ENCODE measurements at places on chromosomes 16 and 17. TPM values are rescaled to one million over a fixed set of nuclear protein-coding genes. Genes with fewer than 3 reads are reported as not detected.

The SPATA32 gene
- not detected for total RNA-seq

The ABCA6 gene
- total RNA-seq = 1.6 TPM

The RGS11 gene
- 18.2 TPM for total RNA-seq

DNA sequence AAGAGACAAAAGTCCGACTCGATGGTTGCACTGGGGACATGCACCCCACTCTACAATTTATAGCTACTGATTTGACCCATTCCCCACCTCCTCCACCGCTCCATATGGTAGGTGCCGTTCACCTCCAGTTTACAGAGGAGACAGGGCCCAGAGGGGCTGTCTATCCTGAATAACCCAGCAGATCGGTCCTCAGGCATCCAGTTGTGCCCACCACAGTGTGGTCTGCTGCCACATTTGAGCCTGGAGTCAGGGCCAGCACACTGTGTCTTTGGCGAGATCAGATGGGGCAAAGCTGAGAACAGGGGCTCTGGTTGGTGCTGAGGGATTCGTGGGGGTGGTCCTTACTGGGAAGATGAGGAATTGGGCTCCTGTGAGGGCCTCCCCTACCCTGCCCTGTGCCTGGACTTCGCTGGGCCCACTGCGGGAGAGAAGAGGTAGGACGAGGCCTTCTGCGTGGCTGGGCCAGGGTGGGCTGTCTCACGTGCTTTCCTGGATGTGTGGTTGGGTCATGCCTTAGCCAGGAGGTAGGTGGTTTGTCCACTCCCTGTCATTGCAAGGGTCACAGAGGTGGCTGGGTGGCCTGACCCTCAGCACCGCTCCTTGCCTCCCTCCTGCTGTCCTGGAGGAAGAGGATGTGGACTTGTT lies 2.8 kb downstream of the ADCY7 start:
- DNase-seq = no peak

GRCh38 chr16:4410335-4411075 lies 5.9 kb downstream of the CORO7 start:
- no peak for DNase-seq

GRCh38 chr16:86215233-86215978 lies 294.9 kb upstream of the FOXF1 start:
- DNase-seq = no peak

DNA sequence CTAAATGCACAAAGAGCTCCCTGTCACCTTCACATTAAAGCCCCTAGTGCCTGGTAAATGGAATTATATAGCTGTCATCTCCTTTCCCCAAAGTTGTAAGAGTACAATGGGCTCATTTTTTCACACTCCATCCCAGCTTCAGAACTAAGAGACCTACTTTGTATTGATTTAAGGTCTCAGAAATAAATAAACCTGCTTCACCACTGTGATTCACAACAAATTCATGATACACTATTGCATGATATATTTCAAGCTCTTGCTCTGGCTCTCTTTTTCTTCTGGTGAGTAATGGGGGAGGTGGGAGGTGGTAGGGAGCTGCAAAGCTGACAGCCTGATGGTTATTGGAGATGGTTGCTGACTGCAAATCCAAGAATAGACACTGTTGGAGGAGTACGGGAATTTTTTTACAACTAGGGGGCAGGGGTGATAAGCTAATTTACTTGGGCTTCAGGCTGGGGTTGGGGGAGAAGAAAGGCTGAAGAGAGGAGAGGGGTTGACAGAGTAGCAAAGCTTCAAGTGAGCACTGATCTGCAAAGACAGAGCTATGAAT lies 189.9 kb downstream of the AATF start:
- DNase-seq = no peak

- DNase-seq = no peak
Observed at GRCh38 chr17:29726715-29727252, 104.1 kb upstream of the CORO6 start.

DNA sequence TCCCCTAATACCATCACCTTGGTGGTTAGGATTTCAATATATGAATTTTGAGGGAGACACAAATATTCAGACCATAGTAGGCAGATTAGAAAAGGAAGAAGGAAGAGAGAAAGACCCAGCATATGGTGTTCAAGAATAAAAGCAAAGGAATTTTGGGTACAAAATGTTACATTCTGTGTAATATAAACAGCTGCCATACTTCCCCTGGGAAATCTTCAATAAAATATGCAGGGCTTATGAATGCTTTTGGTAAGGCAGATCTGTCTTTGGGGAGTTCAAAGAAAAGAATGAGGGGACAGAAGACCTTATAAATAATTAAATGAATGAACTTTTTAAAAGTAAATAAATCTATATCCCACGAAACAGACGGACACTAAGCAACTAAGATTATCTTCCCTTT lies 91.9 kb downstream of the USP32 start:
- no peak for DNase-seq

DNA sequence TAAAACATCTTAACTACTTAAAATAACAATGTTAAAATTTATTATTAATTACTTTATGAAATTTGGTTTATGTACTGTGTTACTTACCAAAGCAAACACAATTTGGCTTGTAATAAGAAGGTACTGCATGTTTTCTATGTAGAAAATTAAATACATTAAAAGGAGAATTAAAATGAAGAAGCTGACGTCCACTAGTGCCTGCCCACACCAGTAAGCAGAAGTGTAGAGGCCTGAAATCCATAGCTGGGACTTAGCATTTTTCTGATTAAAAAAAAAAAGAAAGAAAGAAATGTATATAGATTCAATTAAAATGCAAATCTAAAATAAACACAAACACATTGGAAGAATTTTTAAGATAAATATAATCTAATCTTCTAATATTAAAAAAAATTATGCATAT lies 35.8 kb upstream of the ABCA9 start:
- no peak for DNase-seq
